ENCODE measurements at places on chromosomes 5 and 9. TPM values are rescaled to one million over a fixed set of nuclear protein-coding genes. Genes with fewer than 3 reads are reported as not detected.

DNA sequence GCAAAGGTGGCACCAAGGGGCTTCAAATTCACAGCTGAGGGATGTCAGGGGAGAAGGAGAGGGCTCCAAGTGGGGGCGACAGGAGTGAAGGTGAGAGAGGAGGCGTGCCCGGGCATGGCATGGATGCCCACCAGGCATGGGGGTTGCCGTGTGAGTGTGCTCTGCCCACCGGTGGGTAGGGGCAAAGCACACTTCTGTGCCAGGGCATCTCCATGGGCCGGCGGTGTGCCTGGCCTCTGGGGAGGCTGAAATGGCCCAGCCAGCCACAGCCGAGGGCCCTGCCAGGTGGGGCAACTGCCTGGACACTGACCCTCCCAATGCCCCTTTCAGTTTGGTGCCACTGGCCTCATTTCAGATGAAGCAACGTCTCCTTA is 14.0 kb upstream of the RNU6ATAC start:
- no peak for DNase-seq

DNA sequence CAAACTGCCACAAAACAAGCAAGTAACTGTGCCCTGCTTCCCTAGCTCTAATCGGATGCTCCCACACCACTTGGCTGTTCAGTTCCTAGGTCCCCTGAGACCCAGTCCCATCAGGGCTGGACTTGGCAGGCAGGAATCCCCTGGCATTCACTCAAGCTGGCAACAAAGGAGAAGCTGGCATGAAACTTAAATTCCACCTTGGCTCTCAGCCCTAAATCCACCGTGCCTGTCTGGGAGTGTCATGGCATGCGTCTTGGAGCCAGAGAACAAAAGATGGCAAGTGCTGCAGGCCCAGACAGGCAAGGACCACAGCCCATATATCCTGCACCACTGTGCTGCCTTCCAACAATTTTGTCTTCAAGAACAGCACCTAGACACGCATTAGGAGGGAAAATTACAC is 38.2 kb downstream of the ETF1 start:
- no peak for DNase-seq

The CACNA1B gene
- total RNA-seq: not detected

The MARCOL gene
- not detected for total RNA-seq

GRCh38 chr5:56095579-56096102 is 100.9 kb upstream of the IL6ST start:
- no peak for DNase-seq

DNA sequence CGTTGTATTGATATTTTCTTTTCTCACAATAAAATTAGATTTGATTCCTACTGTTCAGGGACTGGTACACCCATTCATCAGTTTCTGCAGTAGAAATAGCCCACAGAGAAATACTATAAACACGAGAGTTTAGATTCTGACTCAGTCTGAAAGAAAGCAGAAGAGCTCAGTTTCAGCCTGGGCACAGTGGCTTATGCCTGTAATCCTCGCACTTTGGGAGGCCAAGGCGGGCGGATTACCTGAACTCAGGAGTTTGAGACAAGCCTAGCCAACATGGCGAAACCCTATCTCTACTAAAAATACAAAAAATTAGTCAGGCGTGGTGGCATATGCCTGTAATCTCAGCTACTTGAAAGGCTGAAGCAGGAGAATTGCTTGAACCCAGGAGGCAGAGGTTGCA is 8.6 kb downstream of the ITK start:
- no peak for DNase-seq

The KIAA0825 gene
- 3.0 TPM for total RNA-seq

DNA sequence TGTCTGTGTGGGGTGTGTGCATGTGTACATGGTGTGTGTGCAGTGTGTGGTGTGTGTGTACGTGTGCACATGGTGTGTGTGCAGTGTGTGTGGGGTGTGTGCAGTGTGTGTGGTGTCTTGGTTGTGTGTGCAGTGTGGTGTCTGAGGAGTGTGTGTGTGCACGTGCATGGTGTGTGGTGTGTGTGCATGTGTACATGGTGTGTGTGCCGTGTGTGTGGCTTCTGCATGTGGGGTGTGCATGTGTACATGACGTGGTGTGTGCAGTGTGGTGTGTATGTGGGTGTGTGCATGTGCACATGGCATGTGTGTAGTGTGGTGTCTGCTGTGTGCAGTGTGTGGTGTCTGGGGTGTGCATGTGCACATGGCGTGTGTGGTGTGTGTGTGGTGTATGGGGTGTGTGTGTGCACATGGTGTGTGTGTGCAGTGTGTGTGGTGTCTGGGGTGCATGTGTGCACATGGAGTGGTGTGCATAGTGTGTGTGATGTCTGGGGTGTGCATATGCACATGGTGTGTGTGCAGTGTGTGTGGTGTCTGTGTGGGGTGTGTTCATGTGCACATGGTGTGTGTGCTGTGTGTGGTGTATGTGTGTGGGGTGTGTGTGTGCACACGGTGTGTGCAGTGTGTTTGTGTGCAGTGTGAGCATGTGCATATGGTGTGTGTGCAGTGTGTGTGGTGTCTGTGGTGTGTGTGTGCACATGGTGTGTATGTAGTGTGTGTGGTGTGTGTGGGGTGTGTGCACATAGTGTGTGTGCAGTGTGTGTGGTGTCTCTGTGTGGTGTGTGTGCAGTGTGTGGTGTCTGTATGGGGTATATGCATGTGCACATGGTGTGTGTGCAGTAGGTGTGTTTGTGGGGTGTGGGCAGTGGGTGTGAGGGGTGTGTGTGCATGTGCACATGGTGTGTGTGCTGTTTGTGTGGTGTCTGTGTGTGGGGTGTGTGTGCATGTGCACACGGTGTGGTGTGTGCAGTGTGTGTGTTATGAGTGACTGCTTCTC is 40.6 kb upstream of the ZNG1F start:
- no peak for DNase-seq

- no peak for DNase-seq
These were observed 281.9 kb downstream of the DNAH5 start for GRCh38 chr5:13662626-13663025.

The ZNF462 gene
- total RNA-seq: 6.0 TPM

DNA sequence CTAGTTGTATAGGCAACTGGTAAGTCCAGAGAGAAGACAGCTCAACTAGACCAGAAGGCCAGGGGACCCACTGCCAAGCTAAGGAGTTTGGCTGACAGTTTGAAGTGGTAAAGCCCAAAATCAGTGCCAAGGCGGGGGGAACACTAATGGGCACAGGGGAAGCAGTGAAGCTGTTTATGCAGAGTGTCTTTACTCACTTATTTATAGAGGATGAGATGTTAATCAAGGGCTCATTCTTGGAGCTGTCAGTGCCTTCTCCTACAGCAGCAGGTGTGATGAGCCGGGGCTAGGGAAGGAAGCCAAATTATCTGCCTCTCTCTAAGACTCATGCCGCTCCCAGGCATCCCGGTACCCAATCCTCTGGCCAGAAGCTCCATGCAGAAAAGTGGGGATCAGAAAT is 75.2 kb upstream of the GALNT10 start:
- DNase-seq: no peak

The SNCB gene
- total RNA-seq: not detected

The OGN gene
- total RNA-seq: not detected

DNA sequence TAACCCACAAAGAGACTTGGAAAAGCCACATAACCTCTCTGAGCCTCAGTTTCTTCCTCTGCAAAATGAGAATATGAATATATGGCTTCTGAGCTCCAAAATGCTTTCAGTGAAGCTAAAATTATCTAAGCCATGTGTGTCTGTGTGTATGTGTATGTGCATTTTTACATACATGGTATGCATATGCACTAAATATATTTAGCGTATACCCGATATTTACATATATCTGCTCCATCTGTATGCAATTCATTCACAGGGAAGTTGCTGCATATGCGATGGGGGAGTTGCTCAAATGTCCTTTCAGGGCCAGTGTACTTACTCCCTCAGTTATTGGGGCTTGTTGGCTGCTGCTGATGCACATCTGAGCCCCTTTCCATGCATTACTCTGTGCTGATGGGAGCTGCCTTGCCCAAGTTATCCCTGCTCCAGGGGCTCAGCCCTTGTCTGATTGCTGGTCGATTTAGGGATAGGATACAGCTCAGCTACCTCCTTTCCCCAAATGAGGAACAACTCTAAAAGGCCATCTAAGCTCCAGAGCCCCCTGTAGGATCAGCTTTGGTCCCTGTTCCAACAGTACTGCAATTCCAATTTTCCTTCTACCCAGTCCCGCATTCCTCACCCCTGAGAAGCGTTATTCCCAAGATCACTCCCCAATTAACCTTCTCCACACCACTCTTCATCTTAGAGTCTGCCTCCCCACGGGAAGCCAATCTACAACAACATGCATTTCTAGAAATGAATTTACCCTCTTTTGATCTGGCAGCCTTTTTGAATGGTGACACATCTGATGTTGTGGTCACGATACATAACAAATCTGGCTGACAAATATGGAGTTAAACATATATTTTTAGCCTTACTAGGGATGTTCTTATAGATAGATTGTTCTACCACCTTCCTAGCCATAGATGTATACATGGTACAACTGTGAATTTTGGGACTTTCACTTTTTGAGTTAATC is 15.9 kb downstream of the RHOBTB3 start:
- DNase-seq: no peak

DNA sequence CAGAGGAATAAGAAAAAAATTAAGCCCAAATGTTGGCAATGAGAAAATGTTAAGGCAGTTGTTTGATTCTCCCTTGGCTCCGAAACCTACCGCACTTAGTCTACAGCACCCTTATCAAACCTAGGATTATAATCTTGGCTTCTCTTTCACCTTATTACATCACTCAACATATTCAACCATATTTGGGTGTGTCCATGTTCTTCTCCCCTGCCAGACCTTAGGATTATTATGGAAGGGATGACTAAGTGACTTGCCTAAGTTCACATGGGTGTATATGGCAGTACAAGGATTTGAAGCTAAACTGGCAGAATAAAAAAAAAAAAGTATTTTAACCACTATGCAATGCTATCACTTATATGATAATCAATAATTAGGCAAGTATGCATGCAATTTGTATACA is 76.4 kb downstream of the PLK2 start:
- no peak for DNase-seq

GRCh38 chr5:81019748-81020147 is 59.6 kb downstream of the RASGRF2 start:
- DNase-seq: no peak

- DNase-seq: no peak
These were observed at the start of gene LURAP1L for GRCh38 chr9:12774861-12775678. Gene LURAP1L (plus strand): TSS chr9:12775020. CDS start chr9:12775716, 696 bp downstream.

The SNCAIP gene
- not detected for total RNA-seq

DNA sequence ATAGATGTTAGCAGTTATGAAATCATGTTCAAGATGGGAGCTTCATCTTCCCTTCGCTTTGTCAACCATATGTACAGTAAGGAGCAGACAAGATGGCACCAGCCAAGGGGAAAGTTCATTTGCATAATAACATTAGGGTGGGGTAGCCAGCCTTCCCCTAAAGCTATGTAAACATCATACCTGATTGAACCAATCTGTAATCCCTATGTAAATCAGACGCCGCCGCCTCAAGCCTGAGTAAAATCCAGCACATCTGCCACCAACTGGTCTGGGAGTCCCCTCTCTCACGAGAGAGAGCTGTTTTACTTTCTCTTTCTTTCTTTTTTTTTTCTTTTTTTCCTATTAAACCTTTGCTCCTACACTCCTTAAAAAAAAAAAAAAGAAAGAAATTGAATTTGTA is 30.8 kb upstream of the REEP2 start:
- DNase-seq: no peak

GRCh38 chr5:175717837-175718236 is 60.0 kb downstream of the HRH2 start:
- no peak for DNase-seq

All from T-helper 17 cell (primary cell).